ENCODE measurements at places on chromosomes 2 and 18.
A peak's percentile ranks its signal among the peaks of the same experiment; 100 is the strongest.

DNA sequence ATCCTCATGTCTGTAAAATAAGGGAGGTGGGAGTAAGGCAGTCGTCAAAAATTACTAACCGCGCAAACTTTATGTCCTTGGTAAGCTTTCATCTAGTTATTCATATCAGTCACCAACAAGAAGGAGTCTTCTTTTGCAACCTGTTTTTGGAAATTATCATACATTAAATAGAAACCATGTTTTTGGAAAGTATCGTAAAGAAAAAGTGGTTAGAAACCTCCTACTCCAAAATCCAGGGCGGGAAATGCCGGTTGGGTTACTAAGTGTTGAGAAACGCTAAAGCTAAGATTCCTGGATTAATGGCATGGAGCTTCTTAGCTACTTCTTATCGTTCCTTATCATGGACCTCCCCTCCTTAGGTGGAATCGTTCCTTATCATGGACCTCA is 778 bp downstream of the BBS5 start:
- no peaks in the 10 kb centered on the region for H3K36me3 ChIP-seq
- no peaks in the 10 kb centered on the region for H3K4me1 ChIP-seq
- H3K4me3 ChIP-seq: peak overlapping the region; percentile 76
- H3K27me3 ChIP-seq: no peaks in the 10 kb centered on the region
- H3K27ac ChIP-seq: no peak overlapping the region
- no peak for DNase-seq

DNA sequence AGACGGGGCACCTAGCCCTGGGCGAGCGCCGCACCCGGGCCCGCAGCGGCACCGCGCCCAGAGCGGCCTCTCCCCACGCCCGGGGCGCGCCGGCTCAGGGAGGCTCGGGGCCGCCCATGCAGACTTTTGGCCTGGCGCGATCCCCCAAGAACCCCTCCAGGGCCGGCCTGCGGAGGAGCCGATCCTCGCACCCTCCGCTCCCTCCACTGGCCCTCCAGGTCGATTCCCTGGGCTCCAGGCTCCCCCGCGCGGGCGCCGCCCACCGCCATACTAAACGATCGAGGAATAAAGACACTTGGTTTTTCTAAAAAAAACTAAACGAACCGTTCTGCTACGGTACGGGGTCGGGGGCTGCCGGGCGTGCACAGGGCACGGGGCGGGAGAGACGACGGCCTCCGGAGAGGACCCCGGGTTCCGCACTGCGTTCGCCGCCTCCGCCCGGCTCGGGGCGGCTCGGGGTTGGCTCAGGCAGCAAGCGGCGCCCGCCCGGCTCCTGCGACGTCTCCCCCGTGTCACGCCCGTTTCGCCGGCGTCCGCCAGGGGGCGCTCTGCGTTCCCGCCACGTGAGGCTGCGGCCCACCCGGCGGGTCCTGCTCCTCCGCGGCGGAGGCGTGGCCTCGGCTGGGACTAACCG is 365 bp upstream of the KHK start:
- H3K27me3 ChIP-seq: no peaks in the 10 kb centered on the region
- peak; percentile 96 for DNase-seq
- H3K36me3 ChIP-seq: no peaks in the 10 kb centered on the region
- H3K4me3 ChIP-seq: peak overlapping the region; percentile 64
- H3K27ac ChIP-seq: peak overlapping the region; percentile 46

DNA sequence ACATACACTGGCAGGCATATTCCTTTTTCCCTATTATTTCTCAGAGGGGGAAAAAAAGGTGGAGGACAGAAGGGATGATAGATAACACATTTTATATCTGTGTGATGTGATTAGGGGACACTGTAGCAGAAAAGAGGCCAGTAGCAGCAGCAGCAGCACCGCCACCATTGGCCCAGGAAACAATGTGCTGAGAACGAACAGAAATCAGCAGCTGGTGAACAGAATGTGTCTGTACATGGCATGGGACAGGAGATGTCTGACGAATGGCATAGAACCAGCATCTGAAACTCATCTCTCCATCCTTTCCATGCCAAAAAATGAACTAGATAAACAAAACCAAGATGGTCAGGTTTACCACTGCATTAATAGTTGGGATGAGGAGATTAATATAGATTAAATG is 936.1 kb upstream of the ACVR2A start:
- H3K27me3 ChIP-seq: no peaks in the 10 kb centered on the region
- H3K27ac ChIP-seq: no peak overlapping the region
- H3K36me3 ChIP-seq: no peaks in the 10 kb centered on the region
- H3K4me3 ChIP-seq: no peak overlapping the region

GRCh38 chr2:109129921-109130722 is 1.1 kb downstream of the SH3RF3 start:
- DNase-seq: peak; percentile 45
- H3K4me3 ChIP-seq: peak overlapping the region; percentile 90

- H3K36me3 ChIP-seq: no peaks in the 10 kb centered on the region
- no peak for DNase-seq
- no peaks in the 10 kb centered on the region for H3K4me1 ChIP-seq
Measured at GRCh38 chr18:56139792-56140254, 498.6 kb downstream of the TXNL1 start.

- no peaks in the 10 kb centered on the region for H3K36me3 ChIP-seq
- DNase-seq: no peak
- H3K27ac ChIP-seq: no peak overlapping the region
- H3K4me3 ChIP-seq: no peak overlapping the region
- H3K27me3 ChIP-seq: no peaks in the 10 kb centered on the region
Measured at GRCh38 chr2:207332480-207333212, 166.9 kb upstream of the KLF7 start.

DNA sequence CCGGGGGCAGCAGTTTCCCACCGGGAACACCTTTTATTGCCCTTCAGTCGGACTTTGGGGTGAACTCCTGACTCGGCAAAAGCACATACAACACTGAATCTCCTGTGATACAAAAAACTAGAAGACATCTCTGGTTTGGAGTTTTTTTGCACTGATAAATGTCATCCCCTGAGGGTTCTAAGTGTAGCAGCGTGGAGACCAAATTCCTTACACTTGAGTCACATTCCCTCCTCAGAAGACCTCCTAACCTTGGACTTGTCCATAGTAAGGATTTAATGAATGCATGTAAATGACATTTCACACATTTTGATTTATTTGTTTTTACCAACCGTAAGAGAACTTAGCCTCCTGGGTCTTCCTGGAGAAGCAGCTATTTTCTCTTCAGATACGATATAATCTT is 54.0 kb upstream of the GPR45 start:
- no peak overlapping the region for H3K27ac ChIP-seq
- no peak overlapping the region for H3K4me3 ChIP-seq
- H3K4me1 ChIP-seq: peaks cover 14% of the 10 kb centered on the region
- H3K27me3 ChIP-seq: no peaks in the 10 kb centered on the region
- DNase-seq: no peak

DNA sequence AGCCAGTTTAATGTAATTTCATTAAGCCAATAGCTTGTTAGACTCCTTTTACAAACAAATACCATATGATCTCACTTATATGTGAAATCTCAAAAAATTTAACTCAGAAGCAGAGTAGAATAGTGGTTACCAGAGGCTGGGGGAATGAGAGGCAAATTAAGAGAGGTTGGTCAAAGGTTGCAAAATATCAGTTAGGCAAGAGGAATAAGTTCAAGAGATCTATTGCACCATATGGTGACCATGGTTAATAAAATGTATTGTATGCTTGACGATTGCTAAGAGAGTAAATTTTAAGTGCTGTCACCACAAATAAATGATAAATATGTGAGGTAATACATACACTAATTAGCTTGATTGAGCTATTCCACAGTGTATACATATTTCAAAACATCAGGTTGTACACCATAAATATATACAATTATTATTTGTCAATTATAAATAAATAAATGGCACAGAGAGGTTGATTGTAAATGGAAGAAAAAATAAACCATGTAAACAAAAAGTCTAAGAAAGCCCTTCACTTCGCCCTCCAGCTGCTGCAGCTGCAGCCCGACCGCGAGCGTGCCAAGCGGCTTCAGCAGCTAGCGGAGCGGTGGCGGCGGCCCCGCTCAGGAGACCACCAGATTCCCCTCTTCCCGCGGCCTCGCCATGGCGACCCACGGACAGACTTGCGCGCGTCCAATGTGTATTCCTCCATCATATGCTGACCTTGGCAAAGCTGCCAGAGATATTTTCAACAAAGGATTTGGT is 23.0 kb upstream of the ACTR2 start:
- H3K36me3 ChIP-seq: no peaks in the 10 kb centered on the region
- no peak overlapping the region for H3K4me3 ChIP-seq
- no peaks in the 10 kb centered on the region for H3K27me3 ChIP-seq
- no peaks in the 10 kb centered on the region for H3K4me1 ChIP-seq

Data from MM.1S (cell line).